Right ventricle myocardium inferior (tissue), 1 donor: ENCODE measurements at places on chromosomes 6 and 20.
A peak's percentile ranks its signal among the peaks of the same experiment; 100 is the strongest.

DNA sequence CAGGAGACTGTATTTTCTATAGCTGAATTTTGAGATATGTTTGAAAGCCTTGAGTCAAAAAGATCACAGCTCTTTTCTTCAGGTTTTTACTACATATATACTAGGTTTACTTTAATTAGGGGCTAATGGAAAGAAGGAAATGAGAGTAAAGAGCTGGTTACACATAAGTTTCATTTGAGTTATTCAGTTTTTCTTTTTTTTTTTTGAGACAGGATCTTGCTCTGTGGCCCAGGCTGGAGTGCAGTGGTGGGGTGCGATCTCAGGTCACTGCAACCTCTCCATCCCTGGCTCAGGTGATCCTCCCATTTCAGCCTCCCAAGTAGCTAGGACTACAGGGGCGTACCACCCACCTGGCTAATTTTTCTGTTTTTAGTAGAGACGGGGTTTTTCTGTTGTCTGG lies 4.8 kb downstream of the ARFGEF2 start:
- no peak for DNase-seq

DNA sequence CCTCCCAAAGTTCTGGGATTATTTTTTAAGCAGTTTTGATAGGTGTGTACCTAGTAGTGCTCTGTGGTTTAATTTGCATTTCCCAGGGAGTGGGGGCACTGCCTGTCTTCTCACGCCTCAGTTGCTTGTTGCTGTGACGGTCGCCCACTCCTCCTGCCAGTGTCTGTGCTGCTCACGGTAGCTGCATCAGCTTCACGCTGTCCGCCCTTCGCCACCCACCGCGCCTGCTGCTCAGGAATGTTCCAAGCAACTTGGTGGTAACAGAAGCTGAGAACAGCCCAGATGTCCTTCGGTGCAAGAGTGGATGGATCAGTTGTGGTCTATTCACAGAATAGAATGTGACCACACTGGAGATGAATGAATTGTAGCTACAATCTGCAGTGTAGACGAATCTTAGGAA lies 22.9 kb downstream of the DNAJC5 start:
- DNase-seq, result peak; percentile 66

DNA sequence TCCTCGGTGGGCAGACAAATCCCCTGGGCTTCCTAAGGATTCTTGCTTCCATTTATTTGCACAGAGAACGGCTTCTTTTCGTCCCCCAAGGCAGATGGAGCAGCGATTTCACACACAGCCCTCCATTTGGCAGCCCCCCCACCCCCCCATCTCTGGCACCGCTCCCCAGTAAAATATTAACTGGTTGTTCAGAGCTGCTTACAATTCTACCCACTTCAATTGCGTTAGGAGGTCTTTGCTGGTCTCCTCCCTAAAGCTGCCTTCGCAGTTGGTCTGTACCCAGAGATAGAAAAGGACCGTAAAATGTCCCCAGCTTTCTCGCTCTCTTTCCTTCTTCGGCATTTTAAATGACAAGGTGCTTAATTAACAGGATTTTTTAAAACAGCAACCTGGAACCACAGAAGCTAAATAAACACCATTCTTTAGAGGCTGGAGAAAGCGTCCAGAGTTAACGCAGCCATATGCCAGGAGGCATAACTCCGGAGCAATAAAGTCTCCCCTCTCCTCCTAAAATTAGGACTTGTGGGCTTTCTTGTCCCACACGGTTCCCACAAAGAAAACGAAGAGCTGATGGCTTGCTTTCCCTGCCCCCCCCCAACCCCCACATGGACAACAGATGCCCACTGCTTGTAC lies 1.7 kb upstream of the ZMYND8 start:
- no peak for DNase-seq

- DNase-seq, result no peak
Observed at GRCh38 chr6:44512868-44513741, 125.6 kb downstream of the CDC5L start.

GRCh38 chr6:109002882-109003281 lies 91.8 kb downstream of the SESN1 start:
- no peak for DNase-seq

- peak; percentile 86 for DNase-seq
Observed at GRCh38 chr6:127342946-127343808, at the start of gene ECHDC1. Gene ECHDC1 (minus strand): TSS chr6:127343609. CDS start chr6:127331028, 12,581 bp downstream.

DNA sequence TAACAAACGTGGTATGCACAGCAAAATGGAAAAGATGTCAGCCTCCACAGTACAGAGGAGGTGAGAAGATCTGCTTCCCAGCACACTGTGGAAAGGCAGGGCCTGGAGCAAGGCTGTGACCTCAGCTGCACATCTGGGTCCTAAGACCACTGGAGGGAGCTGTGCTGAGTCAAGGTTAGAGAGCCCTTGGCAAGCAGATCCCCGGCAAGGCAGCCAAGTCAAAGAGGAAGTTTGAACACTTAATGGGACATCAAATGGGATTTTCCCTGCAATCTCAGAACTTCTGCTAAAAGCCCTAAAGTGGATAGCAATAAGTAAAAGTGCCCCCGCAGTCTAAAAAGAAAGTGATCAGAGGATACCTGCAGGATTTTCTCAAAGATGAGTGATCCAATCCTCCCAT lies 39.5 kb downstream of the UNC5CL start:
- DNase-seq, result peak; percentile 68

DNA sequence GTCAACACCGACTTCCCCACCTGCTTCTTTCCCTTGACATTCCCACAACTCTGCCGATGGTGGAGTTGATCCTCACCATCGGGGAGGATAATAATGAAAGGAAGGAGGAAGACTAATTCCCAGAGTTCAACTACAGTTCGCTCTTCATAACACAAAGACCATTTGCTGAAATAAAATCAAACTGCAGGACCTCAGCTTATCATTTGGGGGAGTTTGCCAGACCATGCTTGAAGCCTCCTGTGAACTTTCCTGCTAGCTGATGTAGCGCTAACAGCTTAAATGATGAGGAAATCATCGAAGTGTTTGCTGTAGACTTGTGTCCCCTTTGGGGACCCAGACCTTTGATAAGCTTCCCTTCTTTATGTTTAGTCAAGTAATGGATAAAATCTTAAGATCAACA lies 26.2 kb downstream of the PROKR2 start:
- DNase-seq, result no peak

- no peak for DNase-seq
Observed at GRCh38 chr20:23889775-23890187, 10.2 kb upstream of the CST5 start.

DNA sequence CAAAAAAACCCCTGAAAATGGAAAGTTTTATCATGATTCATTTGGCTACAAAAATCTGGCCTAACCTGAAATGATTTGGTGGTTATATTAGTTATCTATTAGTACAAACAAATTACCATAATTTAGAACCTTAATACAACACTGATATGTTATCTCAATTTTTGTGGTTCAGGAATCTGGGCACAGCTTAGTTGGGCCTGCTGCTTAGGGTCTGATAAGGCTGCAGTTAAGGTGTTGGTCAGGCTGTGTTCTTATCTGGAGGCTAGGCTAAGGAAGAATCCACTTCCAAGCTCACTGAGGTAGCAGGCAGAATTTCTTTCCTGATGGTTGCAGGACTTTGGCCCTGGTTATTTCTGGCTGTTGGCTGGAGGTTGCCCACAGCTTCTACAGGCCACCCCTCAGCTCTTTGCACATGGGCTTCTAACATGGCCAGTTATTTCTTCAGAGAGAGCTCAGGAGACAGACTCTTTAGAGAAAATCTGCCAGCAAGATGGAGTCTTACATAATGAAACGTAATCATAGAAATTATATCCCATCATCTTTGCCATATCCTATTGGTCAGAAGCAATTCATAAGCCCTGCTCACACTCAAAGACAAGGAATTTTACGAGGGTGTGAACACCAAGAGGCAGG lies 11.4 kb downstream of the TRIM38 start:
- no peak for DNase-seq

GRCh38 chr6:56849896-56850295 lies 105.0 kb upstream of the BEND6 start:
- no peak for DNase-seq

GRCh38 chr6:44381739-44382138 lies 5.8 kb upstream of the CDC5L start:
- DNase-seq, result no peak

- DNase-seq, result no peak
Observed at GRCh38 chr20:31948008-31948407, 3.8 kb downstream of the PDRG1 start.

GRCh38 chr6:120493505-120493904 lies 840.8 kb downstream of the TBC1D32 start:
- no peak for DNase-seq

DNA sequence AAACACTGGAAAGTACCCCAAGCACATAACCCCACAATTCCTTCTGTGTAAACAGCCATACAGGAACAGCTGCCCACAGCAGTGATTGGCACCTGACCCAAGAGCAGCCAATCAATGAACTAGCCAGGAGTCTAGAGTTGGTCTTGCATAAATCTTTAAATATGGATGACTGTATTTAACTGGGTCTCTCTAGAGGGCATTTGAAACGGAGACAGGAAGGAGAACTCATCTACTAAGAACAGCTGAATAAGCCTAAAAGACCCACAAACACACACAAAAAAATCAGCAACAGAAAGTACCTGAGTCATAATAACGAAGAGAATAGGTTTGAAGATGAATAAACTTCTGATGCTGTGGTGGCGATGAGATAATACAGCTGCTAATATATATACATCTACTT lies 49.0 kb upstream of the ASF1A start:
- no peak for DNase-seq

- DNase-seq, result no peak
Observed at GRCh38 chr6:119647309-119647708, 297.7 kb upstream of the MAN1A1 start.

GRCh38 chr6:3393836-3394202 lies 63.0 kb downstream of the SLC22A23 start:
- DNase-seq, result no peak

DNA sequence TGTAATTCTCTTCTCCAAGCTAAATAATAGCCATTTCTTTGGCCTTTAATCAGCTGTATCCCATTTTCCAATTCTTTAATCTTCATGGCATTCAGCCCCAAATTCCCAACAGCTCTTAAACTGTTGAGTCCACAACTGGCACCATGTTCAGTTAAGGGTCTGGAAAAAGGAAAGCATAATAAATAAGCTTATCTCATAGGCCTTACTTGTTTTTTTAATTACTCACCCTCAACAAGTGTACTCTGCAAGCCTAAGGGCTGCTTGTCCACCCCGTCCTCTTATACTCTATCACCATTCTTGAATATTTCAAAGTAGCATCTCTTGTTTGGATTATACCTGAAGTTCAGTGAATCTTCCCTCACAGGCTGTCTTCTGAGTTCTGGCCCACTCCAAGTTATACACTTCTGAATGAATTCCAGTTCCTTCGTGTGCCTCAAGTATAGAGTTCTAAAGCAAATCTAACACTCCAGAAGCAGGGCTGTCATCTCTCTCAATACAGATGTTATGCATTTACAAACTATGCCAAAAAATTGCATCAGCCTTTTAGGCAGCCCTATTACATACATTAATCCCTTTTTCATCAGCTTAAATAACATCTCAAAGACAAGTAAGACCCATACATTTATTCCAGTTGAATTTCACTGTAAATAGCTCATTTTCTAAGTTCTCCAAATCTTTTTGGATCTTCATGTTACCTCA lies 98.7 kb downstream of the COL21A1 start:
- no peak for DNase-seq

- DNase-seq, result no peak
Observed at GRCh38 chr6:106537662-106538061, 91.6 kb downstream of the RTN4IP1 start.

DNA sequence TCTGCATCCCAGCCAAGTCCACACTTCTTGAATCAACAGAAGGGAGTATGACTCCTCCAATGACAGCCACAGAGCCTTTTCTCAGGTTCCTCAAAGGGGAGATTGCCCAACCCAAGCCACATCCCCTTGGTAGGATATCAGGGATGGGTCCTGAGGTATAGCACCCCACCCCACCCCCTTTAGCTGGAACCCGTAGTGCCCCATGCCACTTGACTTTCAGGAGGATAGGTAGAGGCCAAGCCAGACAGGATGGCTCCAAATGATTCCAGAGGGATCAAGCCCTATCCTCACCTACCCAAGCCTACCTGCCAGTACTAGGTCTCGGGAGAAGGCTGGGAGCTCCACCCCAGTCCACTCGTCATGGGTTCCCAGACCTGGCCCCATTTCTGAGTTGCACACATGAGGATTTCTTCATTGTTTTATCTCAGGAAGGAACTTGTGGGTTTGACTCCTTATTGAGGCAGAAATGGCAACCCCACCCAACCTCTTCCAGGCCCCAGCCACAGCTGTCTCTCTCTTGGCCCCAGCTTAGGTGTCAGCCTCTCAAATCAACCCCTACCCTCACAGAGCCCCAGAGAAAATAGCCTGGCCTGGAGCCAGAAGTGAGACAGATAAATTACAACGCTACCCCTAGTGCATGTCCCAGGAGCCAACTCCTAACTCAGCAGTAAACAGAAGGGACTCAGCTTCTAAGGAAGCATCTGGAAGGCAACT lies 3.6 kb downstream of the CCND3 start:
- no peak for DNase-seq

GRCh38 chr20:46549188-46549972 lies 1.1 kb downstream of the OCSTAMP start:
- no peak for DNase-seq

- no peak for DNase-seq
Observed at GRCh38 chr20:25249198-25249931, 1.5 kb downstream of the PYGB start.

DNA sequence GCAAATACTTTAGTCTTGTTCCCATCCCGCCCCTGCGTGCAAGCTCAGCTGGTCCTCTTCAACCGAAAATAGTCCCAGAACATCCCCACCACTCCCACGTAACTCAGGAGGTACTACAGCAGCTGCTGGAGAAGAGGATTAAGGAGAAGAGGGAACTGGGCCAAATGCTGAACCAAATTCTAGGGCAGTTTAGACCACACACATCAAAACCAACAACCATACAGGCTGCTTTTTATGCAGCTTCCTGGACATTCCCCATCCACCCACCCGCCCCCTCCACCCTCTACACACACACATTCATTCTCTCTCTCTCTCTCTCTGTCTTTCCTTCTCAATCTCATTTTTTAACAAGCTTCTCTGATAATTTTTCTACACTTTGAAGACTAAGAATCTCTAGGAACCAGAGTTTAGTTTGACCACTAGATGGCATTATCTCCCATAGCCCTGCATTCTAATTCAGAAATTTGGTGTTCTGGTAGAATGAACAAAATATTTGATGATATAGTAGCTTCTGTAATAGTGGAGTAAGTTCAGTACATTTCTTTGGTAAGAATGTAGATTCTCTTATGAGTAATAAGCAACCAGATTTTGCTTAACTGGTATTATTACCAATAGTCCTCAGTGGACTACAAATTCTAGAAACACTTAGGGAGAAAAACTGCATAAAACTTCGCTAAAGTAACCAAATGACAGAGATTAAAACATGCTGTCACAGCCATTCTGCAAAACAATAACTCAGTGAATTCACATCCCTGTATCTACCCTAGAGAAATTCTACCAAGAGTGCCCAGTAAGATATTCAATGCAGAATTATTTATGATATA lies 52.1 kb upstream of the BEND6 start:
- no peak for DNase-seq
